Frontal cortex (tissue), 4 donors: ENCODE measurements at places on chromosomes 4 and X.

GRCh38 chrX:40434947-40435346 lies 145.8 kb upstream of the ATP6AP2 start:
- peak; percentile 33 for DNase-seq

GRCh38 chrX:94545722-94546121 lies 871.7 kb downstream of the FAM133A start:
- DNase-seq, result no peak

GRCh38 chrX:37767430-37767829 lies 12.4 kb upstream of the CYBB start:
- DNase-seq, result no peak

DNA sequence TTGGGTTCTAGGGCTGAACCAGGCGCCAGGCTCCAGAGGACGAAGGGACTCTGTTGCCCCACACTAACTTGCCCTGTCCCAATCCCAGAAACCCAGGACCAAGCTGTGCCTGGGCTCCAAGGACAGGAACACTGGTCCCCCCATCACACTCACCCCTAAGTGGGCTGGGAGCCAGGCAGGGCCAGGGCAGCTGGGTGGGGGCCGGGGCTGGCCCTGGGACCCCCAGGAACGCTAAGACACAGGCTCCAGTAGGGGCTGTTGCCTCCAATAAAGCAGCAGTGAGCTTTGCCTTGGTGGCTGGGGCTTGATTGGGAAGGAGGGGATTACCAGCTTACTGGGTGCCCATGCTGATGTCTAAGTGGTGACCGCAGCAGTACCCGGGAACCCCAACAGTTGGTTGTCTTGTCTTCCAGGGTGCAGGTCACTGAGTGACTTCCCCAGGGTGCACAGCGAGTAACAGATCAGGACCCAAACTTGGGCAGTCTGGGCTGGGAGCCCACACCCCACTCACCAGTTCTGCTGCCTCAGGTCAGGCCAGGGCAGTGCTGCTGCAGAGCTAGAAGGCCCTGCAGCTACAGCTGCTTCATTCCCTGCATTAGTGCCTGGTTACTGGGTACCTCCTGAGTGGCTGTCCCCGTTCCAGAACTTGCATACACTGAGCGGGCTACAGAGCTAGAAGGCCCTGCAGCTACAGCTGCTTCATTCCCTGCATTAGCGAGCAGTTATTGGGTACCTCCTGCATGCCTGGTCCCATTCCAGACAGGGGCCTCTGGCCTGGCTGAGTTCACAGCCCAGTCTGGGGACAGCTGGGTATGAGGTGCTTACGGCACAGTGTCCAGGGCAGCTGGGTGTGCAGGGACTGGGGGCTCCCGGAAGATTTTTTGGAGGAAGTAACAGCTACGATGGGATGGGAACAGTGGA lies 9.4 kb upstream of the ADD1 start:
- DNase-seq, result no peak

DNA sequence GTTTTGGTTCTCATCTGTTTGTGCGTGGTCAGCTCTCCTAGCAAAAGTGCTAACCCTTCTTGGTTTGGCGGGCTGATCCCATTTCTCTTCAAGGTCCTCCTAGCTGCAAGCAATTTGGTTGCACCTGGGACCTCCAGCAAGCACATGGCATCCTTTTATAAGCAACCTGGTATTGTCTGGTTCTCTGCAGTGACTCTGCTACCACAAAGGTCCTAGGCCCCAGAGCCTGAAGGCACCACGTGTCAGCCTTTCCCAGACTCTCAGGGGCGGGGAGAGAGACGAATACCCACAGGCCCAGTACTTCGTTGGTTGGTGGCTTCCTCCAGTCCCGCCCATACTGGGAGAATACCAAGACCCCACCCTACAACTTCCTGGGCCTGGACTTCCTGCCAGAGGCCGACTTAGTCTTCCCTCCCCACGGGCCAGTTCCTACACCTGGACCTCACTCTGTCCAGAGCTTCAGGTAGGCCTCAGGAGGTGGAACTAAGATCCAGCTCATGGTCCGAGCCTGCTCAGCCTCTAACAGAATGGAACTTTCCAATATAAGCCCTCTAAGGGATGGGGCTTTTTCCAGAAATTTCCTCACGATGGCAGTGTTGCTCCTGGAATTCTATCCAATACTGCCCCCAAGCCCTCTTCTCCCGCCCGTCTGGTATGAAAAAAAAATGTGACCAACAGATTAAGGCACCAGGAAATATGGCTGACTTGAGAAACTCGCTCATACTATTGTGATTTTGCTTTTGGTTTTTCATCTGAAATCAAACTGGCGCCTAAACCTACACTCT lies 192.5 kb upstream of the STK26 start:
- DNase-seq, result peak; percentile 46

DNA sequence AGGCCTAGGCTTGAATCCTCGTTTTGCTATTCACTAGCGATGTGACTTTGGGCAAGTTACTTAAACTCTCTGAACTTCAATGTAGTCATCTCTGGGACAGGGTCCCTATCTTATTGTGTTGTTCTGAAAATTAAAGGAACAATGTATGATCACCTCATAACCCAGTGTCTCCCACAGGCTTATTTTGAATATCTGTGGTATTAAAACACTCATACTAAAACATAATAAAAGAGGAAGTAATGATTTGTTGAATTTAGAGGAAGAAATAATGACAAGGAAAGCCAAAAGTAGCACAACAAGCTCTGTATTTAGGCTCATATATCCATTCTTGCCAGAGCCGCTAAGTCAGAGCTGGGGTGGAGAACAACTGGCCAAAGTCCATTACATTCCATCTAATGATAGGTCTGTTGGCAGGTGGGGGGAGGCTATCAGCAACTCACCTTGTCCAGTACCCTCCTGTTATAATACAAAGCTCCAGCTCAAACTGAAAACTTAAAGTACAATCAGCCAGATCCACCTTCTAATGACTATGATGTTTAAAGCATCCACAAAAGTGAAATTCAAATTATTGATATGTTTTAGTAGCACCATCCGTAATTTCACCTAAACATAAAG lies 64.5 kb upstream of the LSM6 start:
- DNase-seq, result no peak

DNA sequence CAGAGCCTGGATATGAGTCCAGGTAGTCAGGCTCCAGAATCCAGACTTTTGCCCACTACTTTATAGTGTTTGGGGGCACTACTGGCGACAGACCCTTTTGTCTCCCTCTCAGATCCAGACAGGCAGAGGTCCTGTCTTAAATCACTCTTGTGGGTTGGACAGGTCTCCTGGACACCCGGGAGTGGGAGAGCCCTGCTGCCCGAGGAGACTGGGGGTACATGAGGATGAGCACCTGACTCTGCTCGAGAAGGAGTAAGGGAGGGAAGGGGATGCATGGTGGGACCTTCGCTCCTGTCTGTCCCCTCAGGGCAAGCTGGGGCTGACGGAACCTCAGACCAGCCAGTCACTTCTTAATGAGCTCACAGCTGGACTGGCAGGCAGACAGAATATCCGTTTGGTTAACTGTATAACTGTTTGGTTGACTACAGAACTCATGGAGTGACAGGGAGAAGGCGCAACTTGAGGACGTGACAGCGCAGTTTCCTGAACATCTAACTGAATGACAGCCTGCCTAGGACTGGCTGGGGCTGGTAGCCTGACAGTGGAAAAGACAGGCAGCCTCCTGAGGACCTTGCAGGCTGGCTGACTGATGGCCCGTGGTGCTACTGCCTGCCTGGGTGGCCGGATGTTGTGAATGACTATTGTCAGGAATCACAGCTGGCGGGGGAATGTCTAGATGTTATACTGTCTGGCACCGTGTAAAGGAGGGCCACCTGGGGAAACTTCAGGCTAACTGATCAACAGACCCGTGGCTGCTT lies 1.6 kb upstream of the SUV39H1 start:
- no peak for DNase-seq

GRCh38 chrX:2828344-2828958 lies at the start of gene GYG2:
Gene GYG2, plus strand, starts transcription at chrX:2828930. Its CDS starts 1,259 bp downstream, at chrX:2830189.
- no peak for DNase-seq

DNA sequence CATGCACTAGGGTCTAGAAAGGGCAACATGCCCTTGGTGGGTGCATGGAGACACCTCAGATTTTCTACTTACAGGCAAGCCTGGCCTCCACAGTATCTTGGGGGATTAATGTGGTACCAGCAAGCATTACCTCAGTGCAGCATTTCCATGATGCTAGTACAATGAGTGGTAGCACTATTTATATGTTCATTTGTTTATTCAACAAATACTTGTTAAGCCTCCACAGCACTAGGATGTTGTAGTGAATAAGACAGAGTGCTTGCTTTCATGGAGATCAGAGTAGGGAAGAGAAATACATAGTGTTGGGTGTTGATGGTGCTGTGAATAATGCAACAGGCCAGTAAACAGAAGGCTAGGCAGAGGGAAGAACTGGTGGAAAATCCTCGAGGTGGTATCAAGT lies 133.4 kb downstream of the KLHL8 start:
- DNase-seq, result no peak

- no peak for DNase-seq
Measured at GRCh38 chr4:100593935-100594334, 76.1 kb upstream of the EMCN start.

GRCh38 chr4:125091-125771 lies 930 bp downstream of the ZNF718 start:
- DNase-seq, result no peak

- peak; percentile 73 for DNase-seq
Measured at GRCh38 chr4:183840311-183840710, 64.8 kb upstream of the STOX2 start.

DNA sequence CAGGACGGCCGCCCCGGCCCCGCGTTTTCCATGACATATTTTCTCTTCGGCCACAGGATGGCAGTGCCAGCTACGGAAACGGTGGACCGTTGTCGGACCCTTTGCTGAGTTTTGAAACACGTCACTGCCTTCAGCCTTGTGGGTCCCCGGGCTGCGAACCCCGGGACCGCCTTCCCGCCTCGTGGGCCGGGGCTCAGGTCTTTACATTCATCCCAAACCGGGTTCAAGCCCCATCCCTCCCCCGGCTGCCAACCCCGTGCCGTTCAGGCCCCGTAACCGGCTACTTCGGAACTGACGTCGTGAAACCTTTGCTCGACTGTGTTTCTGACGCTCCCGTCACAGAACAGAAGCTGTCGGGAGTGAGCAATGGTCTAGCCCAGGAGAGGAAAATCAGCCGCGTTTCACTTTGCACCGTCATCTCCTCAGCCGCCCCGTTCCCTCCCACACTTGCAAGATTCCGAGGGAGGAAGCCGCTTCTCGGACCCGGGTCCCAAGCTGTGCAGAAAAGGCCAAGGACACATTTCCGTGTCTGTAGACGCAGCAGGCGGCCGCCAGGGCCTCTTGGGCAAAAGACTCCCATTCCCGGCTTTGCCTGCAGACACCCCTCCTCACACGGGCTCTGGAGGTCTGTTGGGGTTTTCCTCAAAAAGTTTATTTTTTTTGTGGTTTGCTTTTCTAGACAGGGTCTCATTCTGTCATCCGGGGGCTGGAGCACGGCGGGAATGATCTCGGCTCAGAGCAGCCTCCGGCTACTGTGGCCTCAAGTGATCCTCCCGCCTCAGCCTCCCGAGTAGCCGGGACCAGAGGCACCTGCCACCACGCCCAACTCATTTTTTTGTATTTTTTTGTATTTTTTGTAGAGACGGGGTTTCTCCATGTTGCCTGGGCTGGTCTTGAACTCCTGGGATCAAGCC lies 41.4 kb upstream of the PPP2R3B start:
- no peak for DNase-seq

DNA sequence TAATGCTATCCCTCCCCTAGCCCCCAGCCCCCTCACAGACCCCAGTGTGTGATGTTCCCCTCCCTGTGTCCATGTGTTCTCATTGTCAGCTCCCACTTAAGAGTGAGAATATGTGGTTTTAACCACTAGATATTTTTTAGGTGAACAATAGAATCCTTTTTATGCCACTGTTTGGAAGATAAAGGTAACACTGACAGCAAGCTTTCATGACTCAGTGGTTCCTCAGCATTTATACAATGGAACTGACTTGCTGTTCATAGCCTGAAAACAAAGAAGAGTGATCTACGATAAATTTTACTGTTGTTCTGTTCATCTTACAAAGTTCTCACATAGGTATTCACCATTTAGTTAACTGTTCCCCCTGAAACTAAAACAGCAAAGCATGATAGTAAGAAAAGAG lies 147.8 kb downstream of the ARHGAP10 start:
- DNase-seq, result no peak

GRCh38 chr4:53055274-53055673 lies 193.2 kb downstream of the RASL11B start:
- DNase-seq, result no peak

- DNase-seq, result no peak
Measured at GRCh38 chr4:114041117-114041475, 61.6 kb upstream of the ARSJ start.

GRCh38 chrX:132094164-132094563 lies 33.7 kb downstream of the FRMD7 start:
- no peak for DNase-seq

DNA sequence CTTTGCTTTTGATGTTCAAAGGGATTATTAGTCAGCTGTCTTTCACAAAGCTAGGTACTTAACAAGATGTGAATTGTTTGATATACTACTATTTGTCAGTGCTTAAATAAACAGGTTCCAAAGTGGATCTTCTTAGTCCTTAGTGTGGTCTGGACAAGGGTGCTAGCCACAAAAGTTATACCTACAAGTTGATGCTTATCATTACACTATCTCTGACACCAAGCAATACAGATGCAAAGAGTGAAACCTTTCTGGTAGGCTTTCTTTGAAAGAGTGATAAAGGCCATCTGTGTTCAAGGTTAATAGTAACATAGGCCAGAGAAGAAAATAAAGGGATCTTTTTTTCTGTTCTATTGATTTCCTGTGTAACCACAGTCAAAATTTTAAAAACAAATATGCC lies 12.2 kb upstream of the RBPJ start:
- no peak for DNase-seq

DNA sequence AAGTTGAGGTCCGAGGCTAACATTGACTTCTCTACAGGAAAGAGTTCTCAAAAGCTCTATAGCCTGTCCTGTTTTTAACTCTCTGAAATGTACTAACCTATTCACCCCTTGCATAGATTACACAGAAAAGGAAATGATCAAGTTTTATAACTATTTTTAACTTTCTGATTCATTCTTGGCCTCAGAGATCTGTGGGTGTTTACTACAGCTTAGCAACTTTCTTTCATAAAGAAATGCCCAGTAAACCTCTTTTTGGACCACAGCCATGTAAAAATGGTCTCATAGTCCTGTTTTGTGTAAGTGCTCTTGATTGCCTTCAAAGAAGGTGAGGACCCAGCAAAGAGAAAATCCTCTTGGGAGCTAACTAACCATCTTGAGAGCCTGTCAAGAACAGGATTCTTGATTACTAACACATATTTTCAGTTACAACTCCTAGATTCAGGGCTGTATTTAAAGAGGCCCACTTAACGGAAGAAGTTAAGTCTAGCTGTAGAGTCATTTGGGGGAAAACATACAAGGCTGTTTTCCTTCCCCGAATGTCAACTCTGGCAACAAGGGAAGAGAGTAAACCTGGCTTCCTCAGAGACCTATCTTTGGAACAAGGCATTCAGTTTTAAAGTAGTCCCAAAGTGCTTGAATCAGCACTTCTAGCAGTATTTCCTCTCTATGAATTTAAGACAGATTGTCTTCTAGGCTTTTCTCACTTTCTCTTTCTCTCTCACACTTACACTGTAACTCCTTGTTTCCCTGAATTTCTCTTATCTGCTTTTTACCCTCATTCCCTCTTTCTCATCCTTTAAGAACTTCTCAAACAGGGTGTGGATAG lies 78.2 kb downstream of the IL21 start:
- no peak for DNase-seq
